ENCODE measurements at places on chromosomes 12 and 14. TPM values are rescaled to one million over a fixed set of nuclear protein-coding genes. Genes with fewer than 3 reads are reported as not detected.

Gene SERPINA9
- polyA plus RNA-seq: not detected

Gene KRT5
- polyA plus RNA-seq: 1.8 TPM

Gene HOXC4
- 14.0 TPM for polyA plus RNA-seq

Gene HOXC10
- polyA plus RNA-seq: 0.19 TPM

Gene GPX2
- 26.6 TPM for polyA plus RNA-seq

Gene PXMP2
- 45.5 TPM for polyA plus RNA-seq

Gene GDF3
- polyA plus RNA-seq: 0.27 TPM

Gene TMPRSS12
- polyA plus RNA-seq: 0.01 TPM

Gene MGP
- polyA plus RNA-seq: 152 TPM

Gene LIN52
- 11.1 TPM for polyA plus RNA-seq

Gene ARHGDIB
- polyA plus RNA-seq: 53.2 TPM

Gene ZFHX2
- 4.1 TPM for polyA plus RNA-seq

Gene FOXA1
- polyA plus RNA-seq: 36.0 TPM

Gene RIPK3
- polyA plus RNA-seq: 14.8 TPM

Gene MMP17
- polyA plus RNA-seq: 8.3 TPM

Gene MAX
- polyA plus RNA-seq: 113 TPM

Gene DDX47
- 54.3 TPM for polyA plus RNA-seq

Gene DIO3
- 5.9 TPM for polyA plus RNA-seq

Gene TAS2R9
- not detected for polyA plus RNA-seq

Gene NFE2
- polyA plus RNA-seq: 2.1 TPM

Gene CLEC9A
- 2.5 TPM for polyA plus RNA-seq

Gene IFNG-AS1
- polyA plus RNA-seq: 0.13 TPM

Gene PCNX4
- polyA plus RNA-seq: 48.4 TPM

Gene SOCS2
- 32.2 TPM for polyA plus RNA-seq

Gene SOX5
- polyA plus RNA-seq: 3.5 TPM

Gene GLIPR1
- 14.1 TPM for polyA plus RNA-seq

Gene WNT1
- polyA plus RNA-seq: not detected

Gene DLGAP5
- polyA plus RNA-seq: 11.6 TPM

Gene MYF6
- polyA plus RNA-seq: 0.21 TPM

Gene SHMT2
- polyA plus RNA-seq: 66.3 TPM

Gene CDCA3
- polyA plus RNA-seq: 29.1 TPM

Gene TAS2R13
- polyA plus RNA-seq: 0.03 TPM

Gene RFX4
- polyA plus RNA-seq: 0.13 TPM

Gene CSRNP2
- 18.9 TPM for polyA plus RNA-seq

Gene KRT85
- polyA plus RNA-seq: 0.03 TPM

Gene HSP90AA1
- 661 TPM for polyA plus RNA-seq

Gene CLEC7A
- 8.3 TPM for polyA plus RNA-seq

Gene EFS
- 19.0 TPM for polyA plus RNA-seq

Gene LMNTD1
- 0.22 TPM for polyA plus RNA-seq

Gene CABP1
- polyA plus RNA-seq: 0.70 TPM

Gene NELL2
- polyA plus RNA-seq: 99.9 TPM

Gene GALNT6
- polyA plus RNA-seq: 31.1 TPM

Gene SPTB
- polyA plus RNA-seq: 2.9 TPM

Gene FOXG1
- polyA plus RNA-seq: not detected

Gene CLMN
- polyA plus RNA-seq: 18.7 TPM

Gene ANKRD9
- 33.3 TPM for polyA plus RNA-seq

Gene CD27
- polyA plus RNA-seq: 1.6 TPM

Gene KICS2
- polyA plus RNA-seq: 5.6 TPM

Gene TMTC1
- 4.0 TPM for polyA plus RNA-seq

Gene EPYC
- 0.13 TPM for polyA plus RNA-seq

Gene NRXN3
- 12.8 TPM for polyA plus RNA-seq

Gene PDE3A
- 62.0 TPM for polyA plus RNA-seq

Gene MPHOSPH9
- polyA plus RNA-seq: 17.8 TPM

Gene NOVA1
- 11.6 TPM for polyA plus RNA-seq

Gene TNFAIP2
- 21.0 TPM for polyA plus RNA-seq

Gene FBRSL1
- 57.1 TPM for polyA plus RNA-seq

Gene CATSPERB
- 0.81 TPM for polyA plus RNA-seq

Gene KRT75
- polyA plus RNA-seq: not detected

All from large intestine (tissue), 12 donors.